ENCODE measurements at places on chromosomes 6 and 20.

- no peak for DNase-seq
Observed at GRCh38 chr6:167047554-167047953, 48.4 kb downstream of the CEP43 start.

GRCh38 chr6:54876365-54876764 lies 29.8 kb downstream of the FAM83B start:
- no peak for DNase-seq

- DNase-seq, result peak; percentile 71
Observed at GRCh38 chr6:148747145-148747470, 278 bp downstream of the UST start.

DNA sequence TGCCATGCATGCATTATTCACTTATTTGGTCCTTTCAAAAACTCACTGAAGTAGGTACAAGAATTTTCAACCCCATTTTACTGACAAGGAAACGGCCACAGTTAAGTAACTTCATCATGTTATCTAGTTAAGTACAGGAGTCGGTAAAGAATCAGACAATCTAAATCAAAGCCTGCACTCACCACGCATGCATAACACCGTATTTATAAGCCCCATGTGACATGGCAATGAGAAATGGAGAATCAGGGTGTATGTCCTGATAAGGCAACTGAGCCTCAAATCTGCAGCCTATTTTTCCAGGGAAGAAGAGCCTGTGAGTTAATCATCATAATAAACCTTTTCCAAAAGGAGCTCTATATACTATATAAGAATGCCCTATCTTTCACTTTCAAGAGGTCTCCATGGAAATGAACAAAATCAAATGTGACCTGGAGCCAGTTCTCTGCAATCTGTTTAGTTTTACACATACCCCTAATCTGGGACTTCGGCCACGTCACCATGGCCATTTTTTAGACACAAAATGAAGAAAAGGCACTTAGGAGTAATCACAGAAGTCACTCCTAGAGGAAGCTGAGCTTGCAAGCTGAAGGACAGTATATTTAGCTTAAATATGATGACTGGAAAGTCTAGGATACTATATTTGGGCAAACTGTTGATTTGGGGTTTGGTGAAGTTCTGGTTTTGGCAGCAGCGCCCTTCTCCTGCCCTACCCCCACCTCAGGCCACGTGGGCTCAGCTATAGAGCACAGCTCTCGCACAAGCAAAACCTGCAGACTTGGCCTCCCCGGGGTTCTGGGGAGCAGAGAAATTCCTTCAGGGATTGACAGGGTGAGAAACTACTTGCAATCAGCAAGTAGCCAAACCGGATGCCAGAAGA lies 19.2 kb downstream of the TRAM2 start:
- DNase-seq, result peak; percentile 51

GRCh38 chr6:24658573-24659560 lies 7.8 kb downstream of the TDP2 start:
- DNase-seq, result peak; percentile 63

DNA sequence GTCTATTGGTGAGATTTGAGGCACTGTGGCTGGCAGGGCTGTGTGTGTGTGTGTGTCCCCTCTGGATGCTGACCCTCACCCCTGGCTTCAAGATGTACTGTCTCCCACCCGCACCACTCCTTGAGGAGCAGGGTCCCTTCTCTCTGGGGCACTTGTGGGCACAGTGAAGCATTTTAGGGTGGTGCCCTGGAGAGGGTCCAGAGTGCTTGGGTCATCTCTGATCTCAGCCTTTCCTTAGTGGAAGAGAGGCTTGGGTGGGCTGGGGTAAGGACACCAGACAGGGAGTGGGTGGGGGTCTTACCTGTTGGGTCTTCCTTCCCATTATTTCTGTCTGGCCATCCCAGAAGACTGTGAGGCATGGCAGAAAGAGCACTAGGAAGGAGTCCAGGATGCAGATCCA lies 66.1 kb downstream of the EFCAB8 start:
- DNase-seq, result no peak

- peak; percentile 18 for DNase-seq
Observed at GRCh38 chr20:36885356-36885755, 9.4 kb downstream of the TLDC2 start.

- DNase-seq, result no peak
Observed at GRCh38 chr20:48912065-48912464, 9.4 kb upstream of the ARFGEF2 start.

GRCh38 chr20:63163596-63164483 lies 52.1 kb downstream of the YTHDF1 start:
- no peak for DNase-seq

GRCh38 chr6:106377061-106377540 lies 16.6 kb downstream of the CRYBG1 start:
- DNase-seq, result peak; percentile 44

GRCh38 chr20:50094522-50094921 lies 18.4 kb downstream of the UBE2V1 start:
- DNase-seq, result no peak

DNA sequence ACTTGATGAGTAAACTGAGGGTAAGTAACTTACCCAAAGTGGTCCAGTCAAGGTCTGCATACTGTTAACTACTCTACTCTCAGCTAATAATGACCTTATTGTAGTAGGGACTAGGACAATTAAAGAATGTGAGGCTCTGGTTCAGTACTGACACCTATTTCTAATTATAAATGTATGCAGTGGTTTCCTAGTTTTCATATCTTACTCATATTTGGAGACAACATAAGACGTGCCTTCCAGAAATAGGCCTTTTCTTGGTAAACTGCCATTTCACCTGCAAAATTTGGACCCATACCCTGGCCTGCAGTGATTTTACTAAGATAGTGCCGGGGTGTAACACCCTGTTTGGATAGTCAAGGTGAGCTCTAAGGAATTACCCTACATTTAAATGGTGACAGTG lies 24.7 kb downstream of the GJA1 start:
- DNase-seq, result no peak

DNA sequence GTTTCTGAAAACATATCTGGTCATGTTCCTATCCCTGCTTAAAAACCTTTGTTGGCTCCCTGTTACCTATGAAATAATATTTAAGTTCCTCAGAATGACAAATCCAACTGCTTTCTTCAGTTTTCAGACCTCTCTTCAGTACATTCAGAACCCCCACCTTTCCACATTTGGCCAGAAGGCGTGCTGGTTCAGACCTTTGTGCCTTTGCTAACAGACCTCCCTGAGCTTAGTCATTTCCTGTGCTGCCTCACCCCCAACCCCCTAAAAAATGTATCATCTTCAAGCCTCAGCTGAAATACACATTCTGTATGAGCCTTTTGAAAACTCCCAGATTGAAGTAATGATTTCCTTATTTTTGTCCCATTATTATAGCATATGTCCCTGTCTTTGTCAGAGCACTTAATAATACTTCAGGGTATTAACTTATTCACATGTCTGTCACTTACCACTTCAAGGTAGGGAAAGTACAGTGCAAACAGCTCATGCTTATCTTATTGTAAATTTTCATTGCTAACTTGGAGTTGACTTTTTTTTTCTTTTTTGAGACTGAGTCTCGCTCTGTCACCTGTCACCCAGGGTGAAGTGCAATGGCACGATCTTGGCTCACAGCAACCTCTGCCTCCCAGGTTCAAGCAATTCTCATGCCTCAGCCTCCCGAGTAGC lies 19.7 kb downstream of the FAM217A start:
- DNase-seq, result peak; percentile 88

DNA sequence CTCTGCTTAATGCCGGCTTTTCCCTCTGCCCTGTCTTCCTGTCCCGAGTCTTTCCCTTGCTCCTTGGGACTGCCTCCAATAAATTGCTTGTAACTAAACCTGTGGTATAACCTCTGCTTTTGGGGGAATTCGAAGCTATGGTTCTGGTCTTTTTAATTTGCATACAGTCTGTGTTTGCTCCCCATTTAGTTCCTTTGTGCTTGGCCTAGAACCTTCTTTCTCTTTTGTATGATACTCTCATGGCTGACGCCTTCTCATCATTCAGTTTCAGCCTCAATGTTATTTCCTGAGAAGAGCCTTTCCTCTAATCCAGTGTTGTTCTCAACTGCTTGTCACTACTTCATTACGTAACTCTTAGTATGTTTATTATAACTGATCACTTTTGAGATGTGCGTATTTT lies 248.0 kb downstream of the PHF3 start:
- no peak for DNase-seq

DNA sequence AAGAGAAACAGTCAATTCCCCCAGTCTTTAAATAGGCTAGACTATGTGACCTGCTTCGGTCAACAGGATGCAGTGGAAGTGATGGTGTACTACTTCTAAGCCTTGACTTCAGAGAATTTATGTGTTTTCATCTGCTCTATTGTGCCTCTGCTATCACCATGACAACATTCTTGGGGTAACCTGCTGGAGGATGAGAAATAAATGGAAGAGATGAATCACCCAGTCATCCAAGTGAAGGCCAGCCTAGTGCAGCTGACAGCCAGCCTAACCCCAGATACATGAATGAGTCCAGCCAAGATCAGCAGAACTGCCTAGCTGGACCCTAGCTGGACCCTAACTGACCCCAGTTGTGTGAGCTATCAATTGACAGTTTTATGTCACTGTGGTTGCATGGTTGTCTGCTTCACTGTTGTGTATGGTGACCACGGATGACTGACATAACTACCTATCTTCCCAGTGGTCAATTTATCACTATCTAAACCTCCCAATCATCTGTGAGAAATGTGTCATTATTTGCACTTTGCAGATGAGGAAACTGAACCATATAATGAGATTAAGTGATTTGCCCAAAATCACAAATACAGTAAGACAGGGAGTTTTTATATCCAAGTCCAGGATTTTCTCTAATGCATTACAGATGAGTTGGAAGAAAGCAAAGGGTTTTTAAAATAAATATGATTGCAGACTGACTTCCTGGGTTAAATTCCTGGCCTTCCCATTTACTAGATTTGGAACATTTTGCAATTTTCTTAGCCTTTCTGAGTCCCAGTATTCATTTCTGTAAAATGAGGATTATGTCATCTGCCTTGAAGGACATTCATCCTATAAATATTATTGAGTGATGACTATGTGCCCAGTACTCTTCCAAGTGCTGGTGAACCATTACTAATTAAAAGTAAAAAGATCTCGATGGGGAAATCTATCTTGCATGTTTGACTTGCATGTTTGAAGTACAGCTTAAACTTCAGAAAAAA lies 136.4 kb upstream of the PLCB4 start:
- peak; percentile 95 for DNase-seq

DNA sequence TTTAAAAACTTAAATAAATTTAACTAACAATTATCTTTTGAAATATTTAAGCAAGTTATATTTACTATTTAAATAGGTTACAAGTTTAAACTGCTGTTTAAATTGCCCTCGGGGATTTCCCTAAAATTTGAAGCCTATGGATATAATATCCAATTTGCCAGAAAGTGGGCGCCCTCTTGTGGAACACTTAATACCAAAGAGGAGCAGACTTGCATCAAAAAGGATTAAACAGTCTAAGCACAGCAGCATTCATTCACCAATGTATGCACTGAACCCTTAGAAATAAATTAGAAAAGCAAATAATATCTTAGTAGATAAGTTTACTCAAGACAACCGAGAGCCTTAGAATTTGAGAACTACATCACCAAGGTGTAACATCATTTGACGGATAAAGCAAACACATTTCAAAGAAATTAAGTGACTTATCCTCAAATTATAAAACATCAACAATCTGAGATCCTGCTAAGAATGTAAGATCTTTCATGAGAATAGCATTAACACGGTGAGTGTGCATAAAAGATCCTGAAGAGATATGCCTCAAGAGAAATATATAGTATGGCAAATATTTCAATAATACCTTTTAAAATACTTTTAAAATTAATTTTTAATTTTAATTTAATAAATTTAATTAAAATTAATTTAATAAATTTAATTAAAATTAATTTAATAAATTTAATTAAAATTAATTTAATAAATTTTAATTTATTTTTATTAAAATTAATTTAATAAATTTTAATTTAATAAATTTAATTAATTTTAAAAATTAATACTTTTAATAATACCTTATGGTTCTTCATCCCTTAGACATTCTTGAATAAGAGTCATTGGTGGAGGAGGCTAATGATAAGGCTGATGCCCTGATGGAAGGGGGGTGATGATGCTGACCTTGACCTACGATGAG lies 11.5 kb upstream of the MEP1A start:
- peak; percentile 52 for DNase-seq

- peak; percentile 44 for DNase-seq
Observed at GRCh38 chr6:45696738-45697137, 318.9 kb downstream of the CLIC5 start.

GRCh38 chr20:22810626-22811569 lies 224.2 kb upstream of the SSTR4 start:
- no peak for DNase-seq

GRCh38 chr6:90315354-90315950 lies 18.8 kb upstream of the BACH2 start:
- DNase-seq, result no peak

DNA sequence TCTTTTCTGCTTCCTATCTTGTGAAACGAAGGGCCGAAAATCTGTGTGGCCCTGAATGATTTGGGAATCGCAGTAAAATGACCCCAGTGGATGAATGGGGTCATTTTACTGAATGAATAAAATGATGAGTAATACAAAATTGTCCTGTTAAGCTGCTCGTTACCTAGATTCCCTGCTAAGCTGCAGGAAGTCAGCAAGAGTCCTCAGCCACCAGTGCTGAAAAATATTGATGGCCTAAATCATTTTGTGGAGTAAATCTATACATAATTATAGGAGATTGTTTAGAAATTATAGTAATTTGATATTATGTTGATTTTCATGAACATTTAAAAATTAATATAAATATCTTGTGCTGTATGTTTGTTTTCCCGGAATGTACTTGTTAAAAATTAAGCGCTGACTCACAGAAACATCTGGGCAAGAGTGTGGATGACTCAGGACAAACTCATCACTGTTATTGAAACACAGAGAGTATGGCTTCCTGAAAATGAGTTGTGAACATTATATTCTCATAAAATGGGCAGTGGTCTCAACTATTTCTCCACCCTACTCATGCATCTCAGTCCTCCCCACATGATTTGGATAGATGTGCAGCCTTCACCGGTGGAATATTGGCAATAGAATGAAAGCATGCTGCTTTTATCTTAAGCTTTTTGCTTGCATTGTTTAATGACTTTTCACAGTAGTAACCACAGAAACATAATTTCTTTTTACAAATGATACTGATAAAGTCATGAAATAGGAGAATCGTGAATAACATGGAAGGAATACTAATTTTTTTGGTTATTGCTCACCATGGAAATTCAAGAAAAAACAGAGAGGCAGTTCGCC lies 36.2 kb upstream of the RGS17 start:
- peak; percentile 78 for DNase-seq

- DNase-seq, result no peak
Observed at GRCh38 chr20:6057691-6058090, 3.8 kb upstream of the LRRN4 start.

DNA sequence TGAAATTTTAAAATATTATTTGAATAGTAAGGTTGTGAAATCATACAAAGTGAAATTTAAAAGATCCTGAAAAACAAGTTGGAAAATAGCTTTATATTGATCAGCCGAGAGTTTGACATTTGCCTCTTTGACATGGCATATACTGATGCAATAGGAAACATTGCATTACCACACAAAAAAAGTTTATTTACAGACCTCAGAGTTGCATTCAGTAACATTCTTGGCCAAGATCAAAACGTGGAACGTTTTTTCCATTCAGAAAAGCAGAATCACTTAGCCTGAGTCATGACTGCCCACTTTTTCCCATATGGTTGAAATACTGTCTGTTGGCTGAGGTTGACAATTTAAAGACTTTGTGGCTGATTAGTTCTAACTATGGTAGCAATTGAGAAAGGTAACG lies 55.1 kb upstream of the BACH2 start:
- no peak for DNase-seq

GRCh38 chr6:66499851-66500250 lies 792.8 kb upstream of the EYS start:
- no peak for DNase-seq

Measured in EH (cell line).